Progenitor cell of endocrine pancreas (in vitro differentiated cells): ENCODE measurements at places on chromosomes 1 and 21. TPM values are rescaled to one million over a fixed set of nuclear protein-coding genes. Genes with fewer than 3 reads are reported as not detected.

- no peak for DNase-seq
- no peaks in the 10 kb centered on the region for H3K27me3 ChIP-seq
- peaks cover 3% of the 10 kb centered on the region for H3K36me3 ChIP-seq
- H3K4me1 ChIP-seq = peaks cover 31% of the 10 kb centered on the region
- no peak overlapping the region for H3K27ac ChIP-seq
Measured at GRCh38 chr1:179297105-179297378, 3.4 kb downstream of the SOAT1 start.

The SLC35E2B gene
- 118 and 123 TPM in 2 replicates for total RNA-seq

The ETV3L gene
- 0.67 and 0.72 TPM in 2 replicates for total RNA-seq

The WLS gene
- total RNA-seq = 123 and 140 TPM in 2 replicates

The OR2G6 gene
- total RNA-seq = not detected in 2 replicates

The AQP10 gene
- total RNA-seq = 0.64 and 0.96 TPM in 2 replicates
